Memory B cell (primary cell): ENCODE measurements at places on chromosomes 6 and 20.

DNA sequence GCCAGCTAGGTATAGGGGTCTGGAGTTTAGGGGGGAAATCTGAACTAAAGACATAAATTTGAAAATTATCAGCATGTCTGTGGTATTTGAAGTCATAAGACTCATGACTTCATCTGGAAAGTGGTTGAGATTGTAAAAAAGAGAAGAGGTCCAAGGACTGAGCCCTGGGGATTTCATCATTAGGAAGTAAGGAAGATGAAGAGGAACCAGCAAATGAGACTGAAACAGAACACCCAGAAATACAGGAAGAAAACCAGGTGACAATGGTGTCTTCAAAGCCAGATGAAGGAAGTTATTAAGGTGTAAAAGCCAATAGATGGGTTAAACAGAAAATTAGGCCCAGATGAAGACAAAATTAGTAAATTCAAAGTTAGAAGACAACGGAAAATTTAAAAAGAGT lies 49.1 kb upstream of the UBR2 start:
- no peak for DNase-seq

- DNase-seq = no peak
These were observed 126.8 kb upstream of the AGPAT4 start for GRCh38 chr6:161400671-161401070.

- DNase-seq = no peak
These were observed 16.9 kb upstream of the STK35 start for GRCh38 chr20:2084703-2085102.

GRCh38 chr6:156794546-156795354 lies 17.6 kb downstream of the ARID1B start:
- DNase-seq = peak; percentile 35

DNA sequence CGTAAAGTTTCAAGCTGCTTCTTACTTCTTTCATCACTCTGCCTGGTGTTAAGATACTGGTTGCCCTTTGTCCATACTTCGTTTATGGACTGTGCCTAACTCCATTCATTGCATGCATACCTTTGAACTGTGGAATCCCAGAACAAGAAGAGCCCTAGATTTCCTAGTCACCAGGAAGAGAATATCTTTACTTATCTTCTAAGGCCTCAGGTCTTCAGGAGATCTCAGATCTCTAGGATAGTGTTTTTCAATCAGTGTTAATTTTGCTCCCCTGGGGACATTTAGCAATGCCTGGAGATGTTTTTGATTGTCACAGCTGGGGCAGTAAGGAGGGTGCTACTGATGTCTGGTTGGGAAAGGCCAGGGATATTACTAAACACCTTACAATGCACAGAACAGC lies 35.5 kb upstream of the GJA1 start:
- DNase-seq = no peak

- no peak for DNase-seq
These were observed 20.9 kb upstream of the KLHL31 start for GRCh38 chr6:53686355-53686940.

GRCh38 chr6:98838032-98838431 lies 3.7 kb downstream of the POU3F2 start:
- no peak for DNase-seq

- DNase-seq = no peak
These were observed 2.9 kb downstream of the COL20A1 start for GRCh38 chr20:63295846-63296245.

- no peak for DNase-seq
These were observed 46.8 kb downstream of the PCNA start for GRCh38 chr20:5072756-5073659.

- no peak for DNase-seq
These were observed 81.9 kb downstream of the GJA10 start for GRCh38 chr6:89975991-89976693.

DNA sequence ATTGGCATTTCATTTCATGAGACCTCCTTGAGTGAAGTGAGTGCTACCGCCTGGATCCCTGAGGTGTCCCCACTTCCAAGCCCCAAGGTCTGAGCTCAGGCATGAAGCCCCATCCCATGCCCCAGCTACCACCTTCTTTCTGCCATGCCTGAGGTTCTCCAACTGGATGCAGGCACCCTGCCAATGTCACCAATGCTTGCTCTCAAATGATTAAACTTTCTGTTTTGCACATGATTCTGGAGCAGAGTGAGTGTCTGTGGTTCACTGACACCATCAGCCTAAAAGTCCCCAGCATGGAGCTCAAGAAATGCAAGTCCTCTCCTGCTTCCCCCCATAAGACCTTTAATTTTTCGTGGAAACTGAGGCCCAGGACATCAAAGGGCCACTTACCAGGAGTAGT lies 43.7 kb upstream of the BPIFA2 start:
- no peak for DNase-seq

GRCh38 chr6:7246401-7247178 lies 66.4 kb downstream of the SSR1 start:
- DNase-seq = no peak

GRCh38 chr6:146965110-146965689 lies 239.0 kb upstream of the STXBP5 start:
- DNase-seq = no peak

DNA sequence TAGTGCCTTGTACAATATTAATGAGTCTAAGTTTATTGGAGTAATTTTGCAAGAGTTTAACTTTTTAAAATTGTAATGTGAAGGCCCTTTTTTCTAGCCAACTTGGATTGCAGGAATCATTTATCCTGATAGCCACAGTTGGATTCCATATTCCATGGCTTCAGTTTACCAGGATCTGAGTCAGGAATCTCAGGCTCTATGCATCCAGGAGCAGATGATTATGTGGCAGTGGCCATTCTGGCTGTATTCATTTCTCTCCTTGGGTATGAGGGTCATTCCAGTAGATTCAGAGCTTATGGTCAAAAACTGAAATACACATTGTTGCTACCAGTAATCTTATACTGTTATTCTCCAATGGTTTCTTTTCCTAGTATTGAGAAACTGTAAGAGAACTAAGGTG lies 2.9 kb downstream of the AIG1 start:
- DNase-seq = no peak

DNA sequence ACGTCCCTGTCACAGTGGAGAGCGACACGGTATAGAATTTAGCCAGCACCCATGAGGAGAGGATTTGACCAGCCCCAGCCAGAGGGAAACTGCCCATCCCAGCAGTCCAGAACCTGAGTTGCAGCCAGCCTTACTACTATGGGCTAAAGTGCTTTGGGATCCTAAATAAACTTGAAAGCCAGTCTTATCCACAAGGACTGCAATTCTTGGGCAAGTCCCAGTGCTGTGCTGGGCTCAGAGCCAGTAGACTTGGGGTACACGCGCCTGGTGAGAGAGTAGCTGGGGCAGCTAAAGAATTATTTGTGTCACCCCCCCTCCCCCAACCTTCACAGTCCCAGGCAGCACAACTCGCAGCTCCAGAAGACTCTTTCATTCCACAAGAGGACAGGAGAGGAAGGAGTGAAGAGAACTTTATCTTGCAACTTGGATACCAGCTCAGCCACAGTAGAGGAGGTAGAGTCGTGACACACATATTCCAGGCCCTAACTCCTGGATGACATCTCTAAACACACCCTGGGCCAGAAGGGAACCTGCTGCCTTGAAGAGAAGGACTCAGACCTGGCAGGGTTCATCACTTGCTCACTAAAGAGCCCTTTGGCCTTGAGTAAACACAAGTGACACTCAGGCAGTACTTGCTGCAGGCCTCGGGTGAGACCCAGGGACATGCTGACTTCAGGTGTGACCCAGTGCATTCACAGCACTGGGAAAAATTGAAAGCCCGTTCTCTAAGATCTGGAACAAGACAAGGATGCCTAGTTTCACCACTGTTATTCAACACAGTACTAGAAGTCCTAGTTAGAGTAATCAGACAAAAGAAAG lies 100.3 kb downstream of the REV3L start:
- DNase-seq = no peak

- DNase-seq = no peak
These were observed 42.8 kb upstream of the TASP1 start for GRCh38 chr20:13681248-13682125.

GRCh38 chr20:46573234-46573633 lies 22.8 kb upstream of the OCSTAMP start:
- no peak for DNase-seq

- DNase-seq = no peak
These were observed 73.3 kb upstream of the CHD6 start for GRCh38 chr20:41691443-41691842.

- DNase-seq = no peak
These were observed 25.0 kb downstream of the KCNB1 start for GRCh38 chr20:49457444-49457843.

DNA sequence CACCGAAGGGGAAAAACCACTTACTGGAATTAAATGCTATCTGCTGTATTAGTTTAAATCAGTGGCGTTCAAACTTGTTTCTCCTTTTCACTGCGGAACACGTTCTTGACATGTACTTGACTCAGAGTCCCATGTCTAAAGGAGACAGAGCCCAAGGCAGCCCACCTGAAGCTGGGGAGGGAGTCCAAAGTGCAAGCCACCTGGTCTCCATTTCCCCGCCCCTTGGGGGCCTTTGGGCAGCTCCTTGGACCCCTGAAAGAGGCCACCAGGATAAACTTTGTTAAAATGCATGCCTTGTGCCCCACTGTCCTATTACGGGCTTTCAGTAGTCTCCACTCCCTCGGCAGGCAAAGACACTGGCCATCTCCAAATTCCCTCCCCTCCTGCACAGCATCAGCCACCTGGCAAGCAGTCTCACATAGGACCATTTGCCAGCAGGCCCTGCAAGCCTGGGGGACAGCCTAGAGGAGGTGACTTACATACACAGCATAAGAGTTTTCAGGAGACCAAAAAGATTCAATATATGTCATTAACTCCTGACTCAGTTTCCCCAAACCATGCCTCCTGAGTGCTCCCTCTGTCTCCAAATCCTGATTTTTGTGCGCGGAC lies 6.7 kb downstream of the PCK1 start:
- DNase-seq = no peak

DNA sequence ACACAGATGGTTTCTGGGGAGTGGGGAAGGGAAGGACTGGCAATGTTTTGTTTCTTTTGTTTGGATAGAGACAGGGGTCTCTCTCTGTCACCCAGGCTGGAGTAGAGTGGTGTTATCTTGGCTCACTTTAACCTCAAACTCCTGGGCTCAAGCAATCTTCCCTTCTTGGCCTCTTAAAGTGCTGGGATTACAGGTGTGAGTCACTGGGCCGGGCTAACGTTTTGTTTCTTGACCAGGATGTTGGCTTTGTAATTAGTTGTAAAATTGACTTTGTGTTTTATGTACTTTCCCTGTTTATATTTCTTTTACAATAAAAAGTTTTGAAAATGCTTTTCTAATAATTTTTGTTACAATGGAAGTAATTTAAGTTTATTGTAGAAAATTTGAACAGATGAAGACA lies 10.9 kb downstream of the SPATS1 start:
- no peak for DNase-seq

DNA sequence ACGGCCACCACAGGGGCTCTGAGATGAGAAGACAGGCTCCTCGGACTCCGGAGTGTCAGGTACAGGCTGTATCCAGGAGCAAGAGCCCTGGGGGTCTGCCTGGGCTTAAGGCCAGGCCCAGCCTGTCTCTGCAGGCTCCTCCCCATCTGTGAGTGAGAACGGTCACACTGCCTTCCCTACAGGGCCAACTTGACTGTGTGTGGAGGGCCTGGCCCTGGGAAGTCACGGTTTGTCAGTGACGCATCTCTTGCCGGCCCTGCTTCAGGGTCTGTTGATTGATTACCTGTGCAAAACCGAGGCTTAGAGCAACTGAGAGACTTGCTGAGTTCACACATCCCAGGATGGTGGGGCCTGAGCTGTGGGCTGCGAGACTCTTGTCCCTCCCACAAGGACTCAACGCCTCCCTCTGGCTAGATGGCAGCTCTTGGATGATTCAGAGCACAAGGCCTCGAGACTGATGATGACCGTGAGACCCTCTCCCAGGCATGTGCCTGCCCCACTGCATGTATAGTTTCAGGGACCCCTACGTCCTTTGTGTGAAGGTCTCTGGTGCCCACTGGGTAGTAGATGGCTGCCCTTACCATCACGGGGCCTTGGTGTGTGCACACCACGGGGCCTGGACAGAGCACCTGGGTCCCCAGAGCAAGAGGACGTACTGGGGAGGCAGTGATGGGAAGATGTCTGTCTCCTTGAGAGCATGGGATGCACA lies 5.9 kb downstream of the RBM38 start:
- peak; percentile 40 for DNase-seq

- DNase-seq = no peak
These were observed 91.9 kb upstream of the CDH4 start for GRCh38 chr20:61159957-61160686.

DNA sequence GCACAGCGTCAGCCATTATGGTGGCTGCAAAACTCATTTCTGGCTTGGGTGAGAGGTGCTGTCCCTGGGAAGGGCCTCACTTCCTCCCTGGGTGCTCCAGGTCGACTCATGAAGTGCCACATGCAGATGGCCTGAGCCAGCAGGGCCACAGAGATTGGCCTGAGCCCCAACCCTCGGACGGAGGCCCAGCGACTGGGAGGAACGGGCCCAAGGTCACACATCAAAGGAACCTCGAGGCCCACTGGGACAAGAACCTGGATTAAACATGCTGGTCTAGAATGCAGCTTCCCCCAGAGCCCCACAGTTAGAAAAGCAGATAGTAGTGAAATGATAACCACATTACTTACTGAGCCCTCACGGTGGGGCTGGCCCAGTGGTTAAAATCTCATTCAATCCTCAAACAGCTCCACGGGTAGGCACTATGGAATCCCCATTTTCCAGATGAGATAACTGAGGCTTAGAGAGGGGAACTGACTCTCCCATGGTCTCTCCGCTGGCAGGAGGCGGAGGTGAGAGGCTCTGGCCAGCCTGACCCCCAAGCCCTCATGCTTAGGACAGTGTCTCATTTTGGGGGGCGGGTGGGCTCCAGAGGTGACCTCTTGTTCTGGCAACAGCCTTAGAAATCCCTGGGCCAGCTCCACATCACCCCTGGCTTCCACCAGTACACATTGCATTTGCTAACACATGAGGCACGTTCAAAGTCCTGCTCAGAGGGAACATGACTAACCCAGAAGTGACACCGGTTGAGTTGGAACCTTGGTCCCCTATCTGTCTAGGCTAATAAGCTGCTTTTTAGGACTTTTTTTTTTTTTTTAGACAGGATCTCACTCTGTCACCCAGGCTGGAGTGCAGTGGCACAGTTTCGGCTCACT lies 53.0 kb downstream of the SRC start:
- DNase-seq = no peak

DNA sequence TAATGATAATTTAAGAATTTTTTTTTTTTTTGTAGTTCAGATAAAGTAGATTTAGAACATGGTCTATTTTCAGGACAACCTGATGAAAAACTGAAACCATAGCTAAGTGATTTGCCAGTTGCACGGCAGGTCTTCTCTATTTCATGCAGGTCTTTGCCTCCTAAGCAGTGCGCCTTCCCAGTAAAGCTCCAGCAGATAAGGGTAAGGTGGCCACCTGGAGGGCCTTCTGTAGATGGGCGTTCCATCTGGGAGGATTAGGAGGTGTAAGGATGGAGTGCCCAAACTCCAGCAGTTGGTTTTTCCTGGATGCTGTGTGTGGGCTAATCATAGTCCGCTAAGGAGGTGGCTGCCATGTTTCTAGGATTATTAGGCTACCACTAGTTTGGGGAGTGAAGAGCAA lies 107.1 kb downstream of the ARID1B start:
- DNase-seq = no peak

DNA sequence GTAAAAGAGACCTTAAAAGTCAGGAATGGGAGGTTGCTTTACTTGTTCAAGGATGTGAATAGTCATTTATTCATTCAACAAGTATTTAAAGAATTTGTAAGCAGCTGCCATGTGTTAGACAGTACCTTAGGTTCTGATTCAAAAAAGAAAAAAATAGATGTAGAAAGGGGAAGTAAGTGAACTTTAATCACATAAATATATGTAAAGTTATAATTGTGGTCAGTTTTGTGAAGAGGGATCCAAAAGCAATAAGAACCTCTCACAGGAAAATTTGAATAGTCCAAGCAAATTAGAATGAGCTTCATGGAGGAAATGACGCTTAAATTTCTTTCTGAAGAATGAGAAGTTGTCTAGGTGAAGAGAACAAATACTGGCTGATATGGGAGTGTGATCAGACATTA lies 596.1 kb upstream of the CITED2 start:
- DNase-seq = no peak
